ENCODE measurements at places on chromosomes 4 and X.

- DNase-seq = no peak
- no peaks in the 10 kb centered on the region for H3K4me1 ChIP-seq
- H3K27me3 ChIP-seq = no peaks in the 10 kb centered on the region
- H3K27ac ChIP-seq = no peak overlapping the region
- H3K36me3 ChIP-seq = no peaks in the 10 kb centered on the region
These were observed 61.9 kb downstream of the ANKRD50 start for GRCh38 chr4:124650614-124651013.

DNA sequence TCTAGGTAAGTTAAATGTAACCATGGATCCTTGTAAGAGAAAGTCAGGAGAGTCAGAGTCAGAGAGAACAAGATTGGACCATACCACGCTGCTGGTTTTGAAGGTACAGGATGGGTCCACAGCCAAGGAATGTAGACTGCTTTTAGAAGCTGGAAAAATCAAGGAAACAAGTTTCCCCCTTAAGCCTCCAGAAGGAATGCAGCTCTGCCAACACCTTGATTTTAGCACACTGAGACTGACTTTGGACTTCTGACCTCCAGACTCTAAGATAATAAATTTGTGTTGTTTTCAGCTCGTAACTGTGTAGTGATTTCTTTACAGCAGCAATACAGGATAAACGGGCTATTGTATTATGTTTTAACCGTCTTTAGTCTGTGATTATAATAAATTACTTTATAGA, 108.0 kb upstream of the USP38 start:
- H3K4me1 ChIP-seq = no peaks in the 10 kb centered on the region
- H3K4me3 ChIP-seq = no peak overlapping the region
- H3K36me3 ChIP-seq = no peaks in the 10 kb centered on the region

DNA sequence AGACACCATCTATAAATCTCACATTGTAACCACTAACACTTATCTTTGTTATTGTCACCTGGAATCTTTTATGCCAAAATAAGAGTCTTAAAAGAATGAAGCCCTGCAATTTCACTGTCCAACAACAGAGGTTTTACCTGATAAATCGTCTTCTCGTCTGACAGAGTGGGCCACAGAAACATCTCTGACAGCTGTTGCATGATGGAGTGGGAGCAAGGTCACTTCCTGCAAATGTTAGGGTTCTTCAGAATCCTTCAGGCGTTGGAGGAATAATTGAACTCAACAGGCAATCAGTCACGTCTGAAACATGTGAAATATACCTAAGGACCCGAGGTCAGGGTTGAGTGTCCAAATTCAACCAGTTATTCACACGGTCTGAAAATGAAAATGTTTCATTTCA, 353.6 kb downstream of the TRIML1 start:
- no peaks in the 10 kb centered on the region for H3K27me3 ChIP-seq
- H3K4me1 ChIP-seq = no peaks in the 10 kb centered on the region
- DNase-seq = no peak
- no peak overlapping the region for H3K27ac ChIP-seq

- H3K4me3 ChIP-seq = no peak overlapping the region
- DNase-seq = no peak
- no peaks in the 10 kb centered on the region for H3K4me1 ChIP-seq
- H3K36me3 ChIP-seq = no peaks in the 10 kb centered on the region
These were observed 56.0 kb downstream of the MED28 start for GRCh38 chr4:17670423-17670822.

DNA sequence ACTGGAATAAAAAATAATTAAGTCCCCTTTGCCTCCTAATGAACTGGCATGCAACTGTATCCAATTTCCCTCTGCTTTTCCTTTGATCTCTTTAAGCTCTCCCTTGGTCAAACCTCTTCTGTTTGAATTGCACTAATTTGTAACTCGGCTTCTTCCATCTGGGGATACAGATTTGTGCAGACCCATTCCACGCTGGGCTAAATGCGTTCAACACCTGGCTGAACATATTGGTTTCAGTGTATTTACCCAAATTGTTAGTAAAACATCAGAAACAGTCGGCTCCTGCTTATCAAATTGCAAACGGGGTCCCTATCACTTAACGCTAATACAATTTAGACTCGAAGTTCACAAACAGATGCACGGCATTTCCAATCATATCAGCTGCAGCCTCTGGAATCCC, 124.9 kb upstream of the TAPT1 start:
- no peaks in the 10 kb centered on the region for H3K27me3 ChIP-seq
- H3K36me3 ChIP-seq = no peaks in the 10 kb centered on the region
- no peak for DNase-seq
- H3K4me1 ChIP-seq = no peaks in the 10 kb centered on the region
- H3K4me3 ChIP-seq = no peak overlapping the region
- no peak overlapping the region for H3K27ac ChIP-seq

GRCh38 chr4:159542296-159542695, 439.4 kb downstream of the RAPGEF2 start:
- no peak overlapping the region for H3K4me3 ChIP-seq
- H3K36me3 ChIP-seq = no peaks in the 10 kb centered on the region
- no peaks in the 10 kb centered on the region for H3K4me1 ChIP-seq
- no peaks in the 10 kb centered on the region for H3K27me3 ChIP-seq
- H3K27ac ChIP-seq = no peak overlapping the region

DNA sequence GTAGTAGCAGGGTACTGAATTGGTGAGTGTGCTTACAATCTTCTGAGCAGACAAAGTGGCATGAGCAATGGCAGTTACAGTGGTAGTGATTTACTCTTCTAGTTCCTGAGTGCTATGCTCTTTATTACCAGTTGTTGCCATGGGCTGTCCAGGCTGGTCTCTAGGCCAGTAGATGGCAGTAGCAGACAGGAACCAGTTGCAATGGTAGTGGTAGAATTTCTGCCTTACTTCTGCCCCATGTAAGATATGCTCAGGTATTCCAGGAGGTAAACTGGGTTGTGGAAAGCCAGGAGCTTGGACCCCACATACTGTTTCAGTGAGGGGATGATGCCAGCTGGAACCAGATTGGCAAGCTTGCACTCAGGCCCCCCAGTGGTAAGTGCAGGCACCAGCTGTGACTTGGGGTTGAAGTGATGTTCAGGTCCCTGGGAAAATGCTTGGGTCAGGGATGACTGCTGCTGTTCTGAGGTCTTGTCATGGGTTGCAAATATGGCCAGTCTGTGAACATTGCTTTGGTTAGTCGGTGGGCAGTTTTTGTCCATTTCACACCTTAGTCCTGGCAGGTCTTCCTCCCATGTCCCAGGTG, 63.0 kb upstream of the ZXDB start:
- H3K36me3 ChIP-seq = no peaks in the 10 kb centered on the region
- no peak for DNase-seq
- H3K4me3 ChIP-seq = no peak overlapping the region
- no peaks in the 10 kb centered on the region for H3K4me1 ChIP-seq

GRCh38 chr4:14023036-14023435, 395.5 kb upstream of the BOD1L1 start:
- no peak overlapping the region for H3K4me3 ChIP-seq
- H3K27me3 ChIP-seq = no peaks in the 10 kb centered on the region
- no peak for DNase-seq
- no peaks in the 10 kb centered on the region for H3K36me3 ChIP-seq

DNA sequence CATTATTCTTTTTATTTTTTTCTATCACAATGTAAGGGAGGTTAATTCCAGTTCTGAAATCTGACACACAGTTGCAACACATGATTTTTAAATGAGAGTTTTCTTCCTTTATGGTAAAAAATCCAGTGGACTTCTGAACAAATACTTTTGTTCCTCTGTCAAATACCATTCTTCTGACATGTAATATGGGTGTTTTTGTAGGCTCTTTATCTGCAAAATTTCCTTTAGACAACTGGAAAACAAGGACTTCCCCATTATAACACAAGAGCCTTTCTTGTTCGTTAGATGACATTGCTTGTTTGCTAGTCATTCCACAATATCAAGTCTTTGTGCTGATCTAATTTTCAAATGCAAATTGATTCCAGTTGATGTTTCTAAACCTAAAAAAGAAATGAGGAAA, 7.7 kb downstream of the FANCB start:
- H3K36me3 ChIP-seq = peaks cover 32% of the 10 kb centered on the region
- no peak overlapping the region for H3K27ac ChIP-seq
- DNase-seq = no peak

DNA sequence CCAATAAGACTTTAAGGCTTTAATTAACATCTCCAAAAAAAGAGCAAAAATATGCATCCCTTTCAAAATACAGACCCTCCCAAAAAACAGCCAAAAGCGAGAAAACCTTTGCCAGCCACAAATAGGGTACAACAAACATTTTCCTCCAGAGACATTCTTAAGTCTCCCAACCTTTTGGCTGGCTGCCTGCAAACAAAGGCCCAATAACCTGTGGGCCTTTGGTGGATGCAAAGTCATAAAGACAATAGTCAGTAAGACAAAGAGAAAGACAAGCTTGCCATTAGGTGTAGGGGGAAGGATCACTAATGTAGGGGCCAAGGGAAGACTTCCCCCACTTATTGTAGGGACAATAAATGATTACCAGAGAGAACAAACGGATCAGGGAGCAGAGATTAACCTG, 215.5 kb upstream of the ZFP42 start:
- H3K27ac ChIP-seq = no peak overlapping the region
- H3K36me3 ChIP-seq = no peaks in the 10 kb centered on the region
- no peak for DNase-seq
- no peaks in the 10 kb centered on the region for H3K4me1 ChIP-seq

- H3K27ac ChIP-seq = no peak overlapping the region
- DNase-seq = no peak
- H3K4me3 ChIP-seq = no peak overlapping the region
- no peaks in the 10 kb centered on the region for H3K27me3 ChIP-seq
- H3K36me3 ChIP-seq = no peaks in the 10 kb centered on the region
These were observed 68.4 kb downstream of the MFAP3L start for GRCh38 chr4:169957785-169958184.

DNA sequence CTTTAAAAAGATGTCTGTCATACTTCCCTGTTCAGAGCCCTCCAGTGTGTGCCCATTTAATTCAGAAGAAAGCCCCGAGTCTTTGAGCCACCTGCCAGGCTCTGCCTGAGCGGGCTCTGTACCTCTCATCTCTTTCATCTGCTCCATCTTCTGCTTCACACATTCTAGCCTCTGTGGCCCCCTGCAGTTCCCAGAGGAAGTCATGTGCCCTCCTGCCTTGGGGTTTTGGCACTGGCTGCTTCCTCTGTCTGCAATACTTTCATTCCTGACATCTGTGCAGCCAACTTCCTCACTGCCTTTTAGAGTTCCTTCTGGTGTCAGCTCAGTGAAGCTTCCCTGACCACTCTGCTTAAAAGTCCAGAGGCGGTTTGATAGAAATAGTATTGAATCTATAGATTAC, 6.2 kb upstream of the STK32B start:
- no peak overlapping the region for H3K4me3 ChIP-seq
- no peak overlapping the region for H3K27ac ChIP-seq
- H3K27me3 ChIP-seq = peaks cover 16% of the 10 kb centered on the region
- no peaks in the 10 kb centered on the region for H3K4me1 ChIP-seq
- no peaks in the 10 kb centered on the region for H3K36me3 ChIP-seq

DNA sequence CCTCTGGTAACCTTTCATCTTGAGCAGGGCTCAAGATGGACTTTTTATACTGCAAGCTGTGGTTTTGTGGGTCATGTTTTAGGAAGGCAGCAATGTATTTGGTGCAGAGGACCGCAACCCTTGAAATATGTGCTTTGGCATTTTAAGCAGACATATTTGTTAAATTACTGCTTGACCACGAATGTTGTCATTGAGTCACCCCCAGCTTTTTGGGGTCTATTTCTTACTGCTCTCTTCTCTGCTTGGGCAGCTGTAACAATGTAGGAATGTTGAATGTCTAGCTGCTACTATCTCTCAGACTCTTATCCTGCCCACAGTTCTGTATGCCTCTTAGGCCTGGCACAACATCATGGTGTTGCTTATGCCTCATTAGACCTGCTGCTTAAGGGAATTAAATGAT, 6.0 kb downstream of the RBPJ start:
- H3K4me1 ChIP-seq = peaks cover 53% of the 10 kb centered on the region
- H3K36me3 ChIP-seq = peaks cover 19% of the 10 kb centered on the region
- H3K27me3 ChIP-seq = no peaks in the 10 kb centered on the region
- H3K27ac ChIP-seq = peak overlapping the region; percentile 48

GRCh38 chr4:177093964-177094363, 215.7 kb upstream of the NEIL3 start:
- H3K27ac ChIP-seq = no peak overlapping the region
- no peaks in the 10 kb centered on the region for H3K36me3 ChIP-seq
- no peak overlapping the region for H3K4me3 ChIP-seq
- no peak for DNase-seq
- H3K27me3 ChIP-seq = no peaks in the 10 kb centered on the region

- no peak overlapping the region for H3K27ac ChIP-seq
- H3K4me3 ChIP-seq = no peak overlapping the region
- peaks cover 10% of the 10 kb centered on the region for H3K27me3 ChIP-seq
- H3K4me1 ChIP-seq = peaks cover 4% of the 10 kb centered on the region
- DNase-seq = no peak
These were observed 143.5 kb upstream of the GALNT7 start for GRCh38 chr4:173025131-173025530.

DNA sequence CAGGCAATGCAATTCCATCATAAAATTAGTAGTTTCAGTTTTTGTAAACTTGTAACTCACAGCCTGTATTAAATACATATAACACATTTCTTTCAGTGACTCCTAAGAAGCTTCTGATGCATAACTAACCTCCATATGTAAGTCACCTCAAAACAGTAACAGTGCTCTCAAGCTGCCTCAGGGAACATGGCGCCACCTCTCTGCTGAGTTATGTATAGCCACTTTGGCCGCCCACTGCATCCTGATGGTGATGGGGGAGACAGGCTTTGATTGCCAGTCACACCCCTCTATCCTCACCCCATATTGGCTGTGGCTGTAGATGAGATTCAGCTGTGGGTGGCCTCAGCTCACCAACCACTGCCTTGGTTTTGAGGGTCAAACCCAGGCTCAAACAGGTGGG, 54.3 kb downstream of the LRBA start:
- peak; percentile 45 for DNase-seq
- H3K4me1 ChIP-seq = no peaks in the 10 kb centered on the region
- no peak overlapping the region for H3K27ac ChIP-seq
- H3K4me3 ChIP-seq = no peak overlapping the region

DNA sequence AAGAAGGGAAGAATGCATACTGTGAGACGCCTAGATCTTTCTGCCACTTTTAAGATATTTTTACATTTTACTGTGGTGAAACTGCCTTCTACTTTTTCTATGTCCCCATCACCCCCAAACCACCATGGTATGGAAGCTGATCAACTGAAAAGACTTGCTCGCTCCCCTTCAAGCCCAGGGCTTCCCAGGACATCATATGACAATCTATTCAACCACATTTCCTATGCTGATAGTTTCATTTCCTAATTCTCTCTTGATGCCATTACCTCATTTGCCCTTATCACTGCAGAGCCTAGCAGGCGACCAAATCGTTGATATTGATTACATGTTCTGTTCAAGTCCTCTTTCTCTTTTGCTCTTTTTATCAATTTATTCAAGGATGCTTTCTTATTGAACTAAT, 40.1 kb upstream of the KLHL34 start:
- no peaks in the 10 kb centered on the region for H3K36me3 ChIP-seq
- DNase-seq = no peak
- H3K27me3 ChIP-seq = no peaks in the 10 kb centered on the region
- H3K4me3 ChIP-seq = no peak overlapping the region
- H3K27ac ChIP-seq = no peak overlapping the region

Measured in T-helper 2 cell treated with Interferon-gamma antibody and Interleukin-4, amounts not matched to agents 5 μg/mL and 100 μg/mL, for 36 hours (primary cell).